ENCODE measurements at places on chromosomes 12 and 14. TPM values are rescaled to one million over a fixed set of nuclear protein-coding genes. Genes with fewer than 3 reads are reported as not detected.

- peak overlapping the region; percentile 36 for H3K27ac ChIP-seq
- DNase-seq, result no peak
- H3K4me3 ChIP-seq, result no peak overlapping the region
- H3K4me1 ChIP-seq, result no peaks in the 10 kb centered on the region
- H3K27me3 ChIP-seq, result no peaks in the 10 kb centered on the region
Observed at GRCh38 chr12:96108321-96108720, 72.9 kb upstream of the LTA4H start.

DNA sequence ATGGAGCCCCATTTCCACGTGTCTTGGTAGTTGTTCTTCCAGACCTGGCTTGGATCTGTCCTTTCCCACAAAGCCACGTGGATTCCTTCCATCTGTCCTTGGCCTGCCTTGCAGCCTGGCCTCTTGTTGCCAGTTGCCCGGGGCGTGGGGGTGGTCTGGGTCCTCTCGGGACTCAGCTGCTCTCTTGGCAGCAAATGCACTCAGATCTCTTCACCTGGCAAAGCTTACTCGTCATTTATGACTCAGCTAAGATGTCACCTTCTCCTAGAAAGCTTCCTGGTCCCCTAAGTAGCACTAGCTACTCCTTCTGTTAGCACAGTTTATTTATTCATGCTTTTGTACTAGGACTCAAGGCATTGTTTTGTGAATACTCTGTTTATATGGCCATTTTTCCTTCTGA lies 13.6 kb downstream of the PLEKHG3 start:
- H3K4me3 ChIP-seq, result no peak overlapping the region
- peak overlapping the region; percentile 30 for H3K27ac ChIP-seq
- no peaks in the 10 kb centered on the region for H3K27me3 ChIP-seq

DNA sequence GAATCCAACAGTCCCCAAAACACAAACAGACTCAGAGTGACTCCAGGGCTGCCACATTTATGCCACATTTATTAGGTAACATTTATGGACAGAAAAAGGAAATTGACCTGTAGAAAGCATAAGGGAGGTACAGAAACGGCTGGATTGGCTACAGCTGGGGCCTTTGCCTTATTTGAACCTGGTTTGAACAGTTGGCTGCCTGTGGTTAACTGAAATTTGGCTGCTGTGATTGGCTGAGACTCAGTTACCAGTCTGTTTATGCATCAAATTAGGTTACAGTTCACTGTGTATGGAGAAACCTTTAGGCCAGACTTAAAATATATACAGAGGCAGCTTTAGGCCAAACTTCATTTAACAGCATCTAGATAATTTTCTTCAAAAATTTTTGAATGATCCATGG lies 27.8 kb upstream of the PCNX1 start:
- DNase-seq, result no peak
- H3K27ac ChIP-seq, result no peak overlapping the region
- H3K4me1 ChIP-seq, result no peaks in the 10 kb centered on the region
- no peak overlapping the region for H3K4me3 ChIP-seq
- no peaks in the 10 kb centered on the region for H3K27me3 ChIP-seq
- H3K36me3 ChIP-seq, result no peaks in the 10 kb centered on the region

- H3K27me3 ChIP-seq, result no peaks in the 10 kb centered on the region
- peaks cover 4% of the 10 kb centered on the region for H3K36me3 ChIP-seq
- H3K4me1 ChIP-seq, result peaks cover 12% of the 10 kb centered on the region
- H3K4me3 ChIP-seq, result no peak overlapping the region
- DNase-seq, result no peak
Observed at GRCh38 chr12:43742106-43742505, 16.5 kb downstream of the PUS7L start.

DNA sequence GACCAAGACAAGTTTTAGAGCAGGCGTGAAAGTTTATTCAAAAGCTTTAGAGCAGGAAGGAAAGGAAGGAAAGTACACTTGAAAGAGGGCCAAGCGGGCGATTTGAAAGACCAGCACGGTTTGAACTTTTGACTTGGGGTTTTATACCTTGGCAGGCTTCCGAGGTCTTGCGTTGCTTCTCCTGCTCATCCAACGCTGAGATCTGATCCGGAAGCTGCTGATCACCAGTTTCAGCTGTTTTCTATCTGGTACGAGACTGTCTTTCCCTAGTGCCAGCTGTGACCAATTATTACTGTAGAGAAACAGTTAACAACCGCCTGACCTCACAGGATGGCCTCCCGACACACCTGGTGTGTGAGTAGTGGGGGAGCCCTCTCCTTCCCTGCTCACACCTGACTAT lies 20.6 kb upstream of the SNRPF start:
- H3K27ac ChIP-seq, result no peak overlapping the region
- no peak for DNase-seq

GRCh38 chr12:120736404-120737331 lies 11.0 kb downstream of the ACADS start:
- peaks cover 2% of the 10 kb centered on the region for H3K4me1 ChIP-seq
- DNase-seq, result no peak
- no peak overlapping the region for H3K4me3 ChIP-seq
- H3K36me3 ChIP-seq, result no peaks in the 10 kb centered on the region
- H3K27ac ChIP-seq, result no peak overlapping the region

GRCh38 chr14:89640141-89640540 lies 223.1 kb upstream of the FOXN3 start:
- H3K4me1 ChIP-seq, result no peaks in the 10 kb centered on the region
- H3K36me3 ChIP-seq, result no peaks in the 10 kb centered on the region
- H3K27ac ChIP-seq, result no peak overlapping the region
- no peaks in the 10 kb centered on the region for H3K27me3 ChIP-seq
- no peak for DNase-seq

- no peaks in the 10 kb centered on the region for H3K27me3 ChIP-seq
- H3K4me3 ChIP-seq, result no peak overlapping the region
- H3K27ac ChIP-seq, result no peak overlapping the region
Observed at GRCh38 chr14:77355811-77356210, 21.1 kb downstream of the TMED8 start.

- no peak overlapping the region for H3K27ac ChIP-seq
- H3K4me1 ChIP-seq, result no peaks in the 10 kb centered on the region
- H3K27me3 ChIP-seq, result peaks cover 23% of the 10 kb centered on the region
- no peaks in the 10 kb centered on the region for H3K36me3 ChIP-seq
- H3K4me3 ChIP-seq, result no peak overlapping the region
Observed at GRCh38 chr12:131385313-131386166, 325.4 kb upstream of the SFSWAP start.

GRCh38 chr14:92698393-92698792 lies 50.0 kb downstream of the LGMN start:
- H3K4me3 ChIP-seq, result no peak overlapping the region
- DNase-seq, result no peak
- no peak overlapping the region for H3K27ac ChIP-seq
- no peaks in the 10 kb centered on the region for H3K27me3 ChIP-seq

DNA sequence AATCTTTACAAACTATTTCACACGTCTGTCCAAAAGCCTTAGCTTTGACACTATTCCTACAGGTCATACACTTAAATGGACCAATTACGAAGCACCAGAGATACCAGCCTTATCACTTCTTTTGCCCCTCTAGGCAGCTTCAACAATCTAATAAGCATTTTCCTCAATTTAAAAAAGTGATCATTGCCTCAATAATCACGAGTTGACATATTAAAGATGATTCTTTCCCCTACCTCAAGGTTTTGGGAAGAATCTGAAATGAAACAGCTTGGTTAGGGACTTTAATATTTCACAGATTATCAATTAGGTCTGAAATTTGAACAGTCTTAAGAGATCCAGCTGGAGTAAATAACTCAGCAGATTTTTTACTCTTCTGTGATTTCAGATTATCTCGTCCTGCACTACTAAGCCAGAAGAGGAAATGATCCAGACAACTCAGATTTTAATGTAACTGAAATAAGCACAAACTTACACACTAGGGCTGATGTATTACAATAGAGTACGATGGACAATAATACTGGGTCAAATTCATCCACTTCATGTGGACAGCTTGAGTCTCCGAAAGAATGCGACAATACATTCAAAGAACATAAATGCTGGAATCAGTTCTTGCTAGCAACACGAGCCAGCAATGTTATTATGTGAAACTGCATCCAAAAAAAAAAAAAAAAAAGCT lies 15.9 kb downstream of the UBE2N start:
- peak overlapping the region; percentile 77 for H3K27ac ChIP-seq
- H3K36me3 ChIP-seq, result no peaks in the 10 kb centered on the region
- peak overlapping the region; percentile 17 for H3K4me3 ChIP-seq
- no peaks in the 10 kb centered on the region for H3K27me3 ChIP-seq
- no peak for DNase-seq

GRCh38 chr14:77228056-77228455 lies 43.0 kb downstream of the NGB start:
- H3K27me3 ChIP-seq, result no peaks in the 10 kb centered on the region
- H3K4me1 ChIP-seq, result no peaks in the 10 kb centered on the region
- no peaks in the 10 kb centered on the region for H3K36me3 ChIP-seq
- no peak overlapping the region for H3K4me3 ChIP-seq

Gene ATP2A2
- 1,152 TPM for total RNA-seq

Gene TMEM63C
- total RNA-seq, result 0.04 TPM

Gene CATSPERB
- total RNA-seq, result 0.23 TPM

Gene BLOC1S1
- total RNA-seq, result 127 TPM

All from psoas muscle (tissue), 8 donors.